Activated CD4-positive, alpha-beta T cell treated with anti-CD3 and anti-CD28 coated beads for 36 hours (primary cell): ENCODE measurements at places on chromosomes 1 and 21. TPM values are rescaled to one million over a fixed set of nuclear protein-coding genes. Genes with fewer than 3 reads are reported as not detected.

ADGRL4 gene
- not detected for total RNA-seq

AHCYL1 gene
- total RNA-seq: 79.1 TPM

DNA sequence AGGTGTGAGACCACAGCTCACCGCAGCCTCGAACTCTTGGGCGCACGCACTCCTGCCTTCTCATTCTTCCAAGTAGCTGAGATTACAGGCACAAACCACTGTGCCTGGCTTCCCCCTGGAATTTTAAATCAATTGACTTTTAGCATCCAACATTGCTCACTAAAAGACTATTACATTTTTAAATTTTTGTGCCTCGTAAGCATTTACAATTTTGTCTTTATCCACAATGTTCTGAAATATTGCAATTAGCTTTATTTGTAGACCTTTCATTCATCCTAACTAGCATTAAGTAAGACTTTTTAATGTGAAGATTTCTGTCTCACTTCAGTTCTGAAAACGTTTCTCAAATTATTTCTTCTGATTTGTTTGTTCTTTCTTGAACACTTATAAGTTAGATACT, 122.9 kb downstream of the HFM1 start:
- no peak overlapping the region for H3K27ac ChIP-seq
- no peaks in the 10 kb centered on the region for H3K4me1 ChIP-seq
- peaks cover 5% of the 10 kb centered on the region for H3K27me3 ChIP-seq
- H3K4me3 ChIP-seq: no peak overlapping the region
- no peaks in the 10 kb centered on the region for H3K36me3 ChIP-seq

- no peak overlapping the region for H3K4me3 ChIP-seq
- H3K27ac ChIP-seq: no peak overlapping the region
- H3K36me3 ChIP-seq: no peaks in the 10 kb centered on the region
- no peaks in the 10 kb centered on the region for H3K27me3 ChIP-seq
- peaks cover 27% of the 10 kb centered on the region for H3K4me1 ChIP-seq
These were observed 107.6 kb upstream of the TLR5 start for GRCh38 chr1:223250632-223251015.
